Anterior cingulate cortex (tissue), 58 donors: ENCODE measurements at places on chromosomes 6 and 20.
A peak's percentile ranks its signal among the peaks of the same experiment; 100 is the strongest.

DNA sequence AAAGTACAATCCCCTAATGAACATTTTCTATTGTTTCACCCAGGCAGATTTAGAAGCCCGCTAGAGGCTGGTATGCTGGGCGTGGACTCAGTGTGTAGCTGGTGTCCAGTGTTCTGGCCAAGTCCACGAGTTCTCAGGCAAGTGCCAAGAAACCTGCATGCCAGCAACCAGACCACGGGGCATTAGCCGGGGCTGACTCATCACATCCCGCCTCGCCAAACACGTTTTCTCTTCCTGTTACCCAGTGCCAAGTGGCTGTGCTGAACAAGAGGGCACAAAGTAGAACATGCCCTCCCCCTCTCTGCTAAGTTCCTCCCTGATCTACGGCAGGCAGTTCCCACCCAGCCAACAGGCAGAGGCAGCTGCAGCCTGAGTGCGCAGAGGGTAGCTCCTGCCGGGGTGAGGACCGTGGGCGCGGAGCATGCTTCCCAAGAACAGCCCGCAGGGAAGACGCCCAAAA, 29.6 kb downstream of the RAMACL start:
- DNase-seq = peak; percentile 64

GRCh38 chr6:125198398-125198937, 44.9 kb downstream of the TPD52L1 start:
- no peak for DNase-seq

GRCh38 chr20:14865169-14865568, 527.8 kb upstream of the FLRT3 start:
- DNase-seq = no peak

DNA sequence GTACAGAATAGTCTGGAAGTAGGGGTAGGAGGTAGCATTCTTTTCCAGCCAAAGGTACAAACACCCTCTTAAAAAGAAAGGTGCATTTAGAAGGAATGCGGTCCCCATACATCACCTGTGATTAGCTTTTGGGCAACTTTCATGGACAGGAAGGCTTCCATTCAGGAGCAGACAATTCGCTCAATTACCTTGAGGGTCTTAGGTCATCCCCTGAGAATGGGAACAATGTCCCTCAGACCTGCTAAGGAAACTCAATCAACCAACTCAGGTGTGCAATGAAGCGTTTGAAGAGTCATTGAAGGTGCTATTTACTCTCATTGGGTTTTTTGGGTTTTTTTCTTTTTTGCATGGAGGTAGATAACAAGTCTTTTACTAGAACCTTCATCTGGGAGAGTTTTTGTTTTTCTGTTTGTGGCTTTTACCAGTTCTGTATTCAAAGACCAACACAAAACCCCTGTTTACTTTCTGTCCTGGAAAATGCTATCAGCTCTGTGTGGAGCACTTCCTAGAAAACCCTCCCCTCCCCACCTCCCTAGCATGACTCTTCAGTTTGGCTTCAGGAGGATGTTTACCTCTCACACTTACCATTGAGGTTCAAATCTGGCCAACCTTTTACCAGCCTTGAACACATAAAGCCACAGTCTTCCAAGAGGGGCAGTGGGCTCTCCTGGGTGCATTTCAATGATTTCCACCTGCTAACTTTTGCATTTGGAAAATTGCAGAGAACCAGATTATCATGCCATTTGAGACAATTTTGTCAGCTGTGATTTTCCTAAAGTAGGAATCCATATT, 271.2 kb upstream of the PRDM1 start:
- DNase-seq = no peak

- DNase-seq = peak; percentile 98
These were observed at the start of gene ACSS2 for GRCh38 chr20:34876406-34877282. Gene ACSS2, plus strand, starts transcription at chr20:34876612. Its CDS starts 34 bp downstream, at chr20:34876646.

DNA sequence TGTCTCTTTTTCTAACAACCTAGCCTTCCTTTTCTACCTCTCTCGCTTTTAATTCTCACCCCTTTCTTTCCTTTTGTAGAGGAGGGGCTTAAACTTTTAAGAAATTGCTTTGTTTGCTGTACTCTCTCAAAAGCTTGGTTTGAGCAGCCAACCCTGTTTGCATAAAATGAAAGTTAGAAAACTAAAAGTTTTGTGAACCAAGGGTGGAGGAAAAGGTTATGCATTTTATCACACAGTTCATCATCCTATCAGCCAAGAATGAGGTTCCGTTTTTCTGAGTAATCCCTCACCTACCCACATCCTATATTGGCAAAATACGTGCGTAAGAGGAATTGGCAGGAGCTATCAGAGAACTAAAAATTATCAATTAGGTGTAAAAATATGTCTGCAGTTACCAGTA, 42.8 kb upstream of the LOC128125822 start:
- no peak for DNase-seq

DNA sequence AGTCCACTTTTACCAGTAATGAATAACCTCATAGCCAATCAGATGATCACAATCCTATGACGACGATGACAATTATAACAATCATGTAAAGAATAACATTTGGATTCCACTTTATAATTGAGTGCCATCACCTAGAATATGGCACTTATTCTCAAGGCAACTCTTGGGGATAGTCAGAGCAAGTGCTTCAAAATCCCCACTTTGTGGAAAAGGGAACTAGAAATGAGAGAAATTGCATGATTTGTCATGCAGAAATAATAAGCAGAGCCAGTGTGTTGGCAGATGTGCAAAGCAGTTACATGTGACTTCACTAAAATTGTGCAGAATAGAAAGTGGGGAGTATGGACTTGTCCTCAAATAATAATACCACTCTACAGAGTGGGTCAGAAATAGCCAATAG, 41.3 kb downstream of the FRK start:
- no peak for DNase-seq

DNA sequence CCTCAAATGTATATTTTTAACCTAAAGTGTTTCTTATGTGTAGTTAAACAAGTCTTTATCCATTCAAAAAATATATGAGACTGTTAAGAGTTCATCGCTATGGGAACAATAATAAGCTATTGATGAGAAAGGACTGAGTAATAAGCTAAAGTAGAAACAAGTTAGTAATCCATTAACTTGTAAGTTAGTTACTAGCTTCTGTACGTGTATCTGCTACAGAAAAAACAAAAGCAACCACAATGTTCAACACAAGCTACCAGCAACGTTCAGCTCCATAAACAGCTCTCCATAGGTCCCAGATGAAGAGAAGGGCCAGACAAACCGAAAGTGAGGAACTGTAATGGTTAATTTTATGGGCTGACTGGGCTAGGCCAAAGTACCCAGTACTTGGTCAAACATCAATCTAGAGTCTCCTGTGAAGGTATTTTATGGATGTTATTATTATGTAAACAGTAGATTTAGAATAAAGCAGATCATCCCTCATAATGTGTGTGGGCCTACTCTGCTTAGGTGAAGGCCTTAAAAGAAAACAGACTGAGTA, 33.8 kb upstream of the FAM135A start:
- no peak for DNase-seq

DNA sequence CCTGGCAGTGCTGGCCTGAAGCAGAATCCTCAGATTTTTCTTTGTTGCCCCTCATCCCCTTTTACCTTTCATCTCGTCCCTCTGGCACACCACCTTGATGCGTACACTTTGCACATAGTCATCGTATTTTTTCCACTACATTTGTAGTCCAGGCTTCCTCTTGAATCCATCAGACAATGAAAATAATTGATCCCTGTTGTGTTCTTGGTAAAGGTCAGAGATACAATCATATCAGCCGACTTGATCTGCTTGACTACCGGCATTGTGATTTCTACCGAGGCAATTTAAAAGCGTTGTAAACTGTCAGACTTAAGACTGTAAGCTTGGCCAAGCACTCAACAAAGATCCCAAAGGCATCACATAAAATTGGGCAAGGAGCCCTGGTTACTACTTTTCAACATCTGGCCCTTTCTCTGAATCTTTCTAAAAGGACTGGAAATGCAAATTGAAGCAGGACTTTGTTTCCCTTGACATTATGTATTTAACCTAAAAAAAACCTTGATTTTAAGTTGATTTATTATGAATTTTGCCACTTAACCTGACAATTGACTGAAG, 512.6 kb downstream of the LMBRD1 start:
- DNase-seq = no peak

- no peak for DNase-seq
These were observed 19.1 kb upstream of the ARMC12 start for GRCh38 chr6:35717449-35718374.

DNA sequence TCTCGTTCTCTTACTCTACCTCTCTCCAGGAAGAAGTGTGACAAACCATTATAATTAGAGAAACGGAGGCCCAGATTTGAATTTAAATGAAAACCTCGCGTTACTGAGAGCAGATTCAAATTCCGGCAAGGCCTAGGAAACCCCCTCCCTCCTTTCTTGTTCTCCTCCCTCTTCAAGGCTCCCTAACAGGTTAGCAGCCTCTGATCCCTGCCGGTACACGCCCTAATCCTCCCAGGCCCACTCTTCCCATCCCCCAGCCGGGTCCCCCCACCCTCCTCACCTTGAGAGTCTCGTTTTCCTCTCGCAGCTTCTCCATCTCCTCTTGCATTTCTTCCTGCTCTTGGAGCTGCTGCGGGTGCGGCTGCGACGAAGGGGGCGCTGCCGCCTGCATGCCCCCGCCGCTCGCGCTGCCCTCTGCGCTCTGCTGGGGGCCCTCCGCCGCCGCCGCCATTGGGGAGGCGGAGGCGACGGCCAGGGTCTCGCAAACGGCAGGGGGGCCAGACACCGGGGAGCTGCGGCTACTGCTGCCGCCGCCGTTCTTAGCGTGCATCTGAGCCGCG, 3.8 kb downstream of the MTCL3 start:
- DNase-seq = peak; percentile 20

DNA sequence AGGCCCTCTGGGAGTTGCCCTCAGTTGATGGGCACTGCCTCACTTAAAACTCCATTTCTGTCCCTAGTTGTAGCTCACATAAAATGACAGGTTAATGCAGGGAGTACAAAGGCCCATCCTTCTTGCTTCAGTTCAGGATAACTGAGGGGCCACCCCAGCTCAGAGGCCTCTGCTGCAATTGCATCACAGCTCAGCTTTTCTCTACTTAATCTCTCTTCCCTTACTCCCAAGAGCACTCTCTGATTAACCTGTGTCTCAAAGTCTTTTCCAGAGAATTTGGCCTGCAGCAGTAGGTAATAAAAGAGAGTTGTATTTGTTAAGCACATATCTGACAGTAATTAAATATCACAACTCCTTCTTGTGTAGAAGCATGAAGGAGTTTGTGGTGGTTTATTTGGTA, 40.9 kb upstream of the FLRT3 start:
- no peak for DNase-seq

DNA sequence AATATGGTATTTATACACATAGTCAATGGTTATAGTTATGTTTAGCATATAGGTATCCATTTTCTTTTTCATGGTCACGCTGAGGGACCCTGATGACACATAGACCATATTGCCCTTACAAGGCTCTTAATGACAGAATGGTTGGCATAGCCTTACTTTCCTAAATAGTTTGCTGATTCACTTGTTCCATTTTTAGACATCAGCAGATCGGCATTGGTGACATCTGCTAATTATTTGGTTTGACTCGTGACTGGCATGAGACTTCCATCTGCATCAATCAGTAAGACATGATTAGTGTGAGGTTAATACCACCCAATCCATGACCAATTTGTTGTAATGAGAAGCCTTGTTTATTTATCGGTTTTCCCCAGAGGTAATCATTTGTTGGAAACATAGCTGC, 309.7 kb downstream of the ALDH8A1 start:
- DNase-seq = no peak

- no peak for DNase-seq
These were observed 42.2 kb upstream of the EDN3 start for GRCh38 chr20:59258221-59258621.

- no peak for DNase-seq
These were observed 131.3 kb upstream of the MTHFD1L start for GRCh38 chr6:150734235-150734634.
